ENCODE measurements at places on chromosomes 16 and 17.

DNA sequence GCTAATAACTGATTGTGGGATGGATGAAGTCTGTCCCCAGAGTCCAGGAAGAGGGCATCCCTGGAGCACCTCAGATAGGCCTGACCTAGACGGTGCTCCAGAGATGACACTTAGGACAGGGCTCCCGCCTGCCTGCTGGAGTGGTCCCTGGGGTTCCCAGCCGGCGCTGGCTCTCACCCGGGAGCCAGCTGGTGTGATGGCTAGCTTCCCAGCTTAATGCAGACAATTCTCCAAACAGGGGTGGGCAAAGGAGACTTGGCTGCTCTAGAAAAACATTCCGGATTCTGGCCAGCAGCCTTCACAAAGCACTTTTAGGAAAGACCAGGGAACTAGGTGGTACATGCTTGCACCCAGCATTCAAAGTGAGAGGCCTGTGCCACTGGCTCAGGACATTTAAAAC is 18.6 kb downstream of the ACE start:
- peak; percentile 76 for DNase-seq

DNA sequence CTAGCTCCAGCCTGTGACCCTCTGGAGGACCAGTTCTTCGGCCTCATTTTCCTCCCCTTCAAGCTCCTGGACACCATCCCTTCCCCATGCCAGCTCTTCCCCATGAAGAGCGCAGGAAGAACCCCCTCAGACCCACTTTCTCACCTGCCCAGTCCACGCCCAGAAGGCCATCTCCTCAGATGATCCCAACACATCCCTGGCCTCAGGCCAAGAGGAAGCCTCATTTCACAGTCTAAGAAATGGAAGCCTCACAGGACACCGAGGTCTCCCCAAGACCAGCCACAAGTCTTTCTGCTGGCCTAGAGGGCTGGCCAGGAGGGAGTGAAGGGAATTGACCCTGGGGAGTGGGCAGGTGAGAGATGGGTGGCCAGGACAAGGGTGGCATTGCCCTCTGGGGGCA is 8.0 kb downstream of the SPATA32 start:
- DNase-seq: no peak

- no peak for DNase-seq
Observed at GRCh38 chr16:30112197-30113030, 923 bp downstream of the GDPD3 start.

GRCh38 chr17:57569853-57570252 is 175.2 kb downstream of the CCDC182 start:
- no peak for DNase-seq

- peak; percentile 69 for DNase-seq
Observed at GRCh38 chr16:69089091-69089910, 16.2 kb upstream of the HAS3 start.

- no peak for DNase-seq
Observed at GRCh38 chr16:52257534-52257933, 289.4 kb downstream of the TOX3 start.

DNA sequence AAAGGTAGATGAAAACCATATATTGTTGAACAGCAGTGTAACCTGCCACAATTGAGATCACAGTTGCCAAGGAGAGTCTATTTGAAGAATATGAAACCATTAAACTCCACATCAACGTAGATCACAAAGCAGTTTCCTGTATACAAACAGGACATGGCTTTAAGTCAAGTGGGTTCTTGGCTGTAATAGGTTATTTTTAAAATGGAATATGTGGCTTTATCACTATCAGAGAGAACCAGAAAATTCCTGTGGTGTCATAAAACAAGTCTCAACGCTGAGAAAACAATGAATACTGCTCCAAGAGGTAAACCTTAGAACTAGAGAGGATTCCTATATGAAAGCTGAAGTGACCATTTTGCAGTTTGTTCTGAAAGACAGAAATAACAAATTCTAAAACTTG is 999.7 kb downstream of the CDH11 start:
- DNase-seq: no peak

DNA sequence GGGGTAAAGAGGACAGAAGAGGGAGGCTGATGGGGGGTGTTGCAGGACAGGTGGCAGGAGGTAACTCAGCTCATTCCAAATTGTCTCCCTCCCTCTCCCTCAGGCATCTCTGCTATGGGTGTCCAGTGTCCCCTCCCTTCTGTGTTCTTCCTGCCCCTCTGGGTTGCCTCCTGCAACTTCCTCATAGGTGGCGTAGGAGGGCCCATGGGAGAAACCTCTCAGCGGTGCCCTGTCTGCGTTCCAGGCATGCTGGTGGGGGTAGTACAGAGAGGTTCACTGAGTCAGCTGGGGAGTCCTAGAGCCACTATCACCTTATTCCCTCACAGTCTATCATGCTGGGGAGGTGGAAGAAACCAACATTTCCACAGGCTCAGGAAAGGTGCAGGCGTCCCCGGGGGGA is 14.7 kb upstream of the ODF4 start:
- no peak for DNase-seq

DNA sequence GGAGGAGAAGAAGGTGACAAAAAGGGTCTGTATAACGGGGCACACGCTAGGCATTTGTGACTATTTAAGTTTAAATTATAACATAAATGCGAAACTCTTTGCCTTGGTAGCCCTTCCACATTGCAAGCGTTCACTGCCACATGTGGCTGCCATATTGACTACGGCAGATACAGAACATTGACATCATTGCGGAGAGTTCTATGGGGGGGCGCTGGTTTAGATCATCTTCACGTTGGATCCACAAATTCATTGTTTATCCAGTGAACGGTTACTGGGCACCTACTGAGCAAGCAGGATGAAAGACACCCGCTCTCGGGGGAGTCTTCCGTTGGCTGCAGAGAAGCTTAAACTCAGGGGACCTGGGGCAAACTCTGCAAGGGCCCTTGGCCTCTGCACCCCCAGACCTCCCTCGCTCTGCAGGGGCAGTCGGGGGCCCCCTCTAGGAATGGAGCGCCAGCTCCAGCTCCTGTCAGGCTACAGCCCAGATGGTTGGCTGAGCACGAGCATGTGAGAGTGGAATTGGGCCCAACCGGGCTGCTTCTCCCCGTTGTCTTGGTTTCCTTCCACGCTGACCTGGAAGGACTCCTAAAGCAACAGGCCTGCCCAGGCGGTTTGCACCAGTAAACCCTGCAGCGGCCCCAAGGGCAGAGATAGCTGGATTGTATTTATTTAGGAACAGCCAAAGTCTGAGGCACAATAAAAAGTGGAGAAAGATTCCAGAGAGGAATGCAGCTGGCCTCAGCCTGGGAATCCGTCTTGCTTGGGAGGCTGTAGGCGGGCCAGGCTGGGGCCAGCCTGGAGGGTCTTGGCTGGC is 172.2 kb downstream of the SEC14L1 start:
- no peak for DNase-seq

- no peak for DNase-seq
Observed at GRCh38 chr17:73561111-73561510, 83.1 kb downstream of the SDK2 start.

DNA sequence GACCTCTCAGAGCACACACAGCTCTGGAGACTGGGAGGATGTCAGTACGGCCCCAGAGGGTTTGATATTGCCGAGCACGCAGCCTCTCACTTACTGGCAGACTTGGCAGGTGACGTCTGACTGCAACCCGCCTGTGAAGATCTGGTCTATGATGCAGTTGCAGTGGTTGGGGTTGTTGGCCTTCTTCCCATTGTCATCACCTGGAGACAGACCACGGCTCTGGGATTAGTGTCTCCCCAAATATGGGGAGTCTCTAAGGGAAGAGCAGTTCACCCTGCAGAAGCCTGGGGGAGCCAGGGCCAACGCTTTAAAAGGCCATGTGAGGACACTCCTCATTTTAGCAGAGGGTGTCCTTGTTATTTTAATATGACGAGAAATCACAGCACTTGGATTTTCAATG is 30.1 kb downstream of the USP22 start:
- no peak for DNase-seq

DNA sequence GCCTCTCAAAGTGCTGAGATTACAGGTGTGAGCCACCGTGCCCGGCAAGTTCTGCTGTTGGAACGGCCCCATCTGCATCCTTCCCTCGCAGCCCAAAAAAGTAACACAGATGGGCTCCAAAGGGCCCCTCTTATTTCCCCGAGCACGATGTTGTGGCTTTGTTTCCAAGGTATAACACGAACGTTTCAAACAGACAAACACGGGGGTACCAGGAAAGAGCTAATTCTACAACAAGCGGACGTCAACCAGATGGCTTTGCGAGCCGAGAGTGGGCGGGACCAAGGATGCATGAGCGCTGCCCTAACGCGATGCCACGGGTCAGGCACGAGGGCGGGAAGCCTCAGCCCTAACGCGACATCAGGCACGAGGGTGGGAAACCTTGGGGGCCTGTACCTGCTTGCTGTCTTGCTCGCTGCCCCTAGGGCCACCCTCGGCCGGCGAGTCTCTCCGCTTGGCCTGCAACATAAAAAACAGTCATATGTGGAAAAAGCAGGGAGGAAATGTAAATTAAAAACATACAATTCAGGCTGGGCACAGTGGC is 24.2 kb downstream of the UNKL start:
- no peak for DNase-seq

DNA sequence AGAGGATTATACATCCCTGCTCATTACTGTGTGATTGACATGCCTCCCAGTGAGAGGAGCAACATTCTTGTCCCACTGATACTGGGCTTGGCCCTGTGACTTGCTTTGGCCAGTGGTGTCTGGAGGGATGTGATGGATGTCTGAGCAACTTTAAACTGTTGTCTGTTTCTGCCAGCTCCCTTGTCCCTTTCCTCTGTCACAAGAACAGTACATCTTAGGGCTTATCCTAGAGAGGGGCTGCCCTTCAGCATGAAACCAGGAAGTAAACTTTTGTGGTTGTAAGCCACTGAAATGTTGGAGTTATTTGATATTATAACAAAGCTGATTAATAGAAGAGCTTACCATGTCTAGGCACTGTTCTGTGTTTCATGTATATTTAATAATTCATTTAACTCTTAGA is 82.9 kb upstream of the GPRC5B start:
- no peak for DNase-seq

- no peak for DNase-seq
Observed at GRCh38 chr16:86653285-86654006, 75.1 kb downstream of the FOXL1 start.

DNA sequence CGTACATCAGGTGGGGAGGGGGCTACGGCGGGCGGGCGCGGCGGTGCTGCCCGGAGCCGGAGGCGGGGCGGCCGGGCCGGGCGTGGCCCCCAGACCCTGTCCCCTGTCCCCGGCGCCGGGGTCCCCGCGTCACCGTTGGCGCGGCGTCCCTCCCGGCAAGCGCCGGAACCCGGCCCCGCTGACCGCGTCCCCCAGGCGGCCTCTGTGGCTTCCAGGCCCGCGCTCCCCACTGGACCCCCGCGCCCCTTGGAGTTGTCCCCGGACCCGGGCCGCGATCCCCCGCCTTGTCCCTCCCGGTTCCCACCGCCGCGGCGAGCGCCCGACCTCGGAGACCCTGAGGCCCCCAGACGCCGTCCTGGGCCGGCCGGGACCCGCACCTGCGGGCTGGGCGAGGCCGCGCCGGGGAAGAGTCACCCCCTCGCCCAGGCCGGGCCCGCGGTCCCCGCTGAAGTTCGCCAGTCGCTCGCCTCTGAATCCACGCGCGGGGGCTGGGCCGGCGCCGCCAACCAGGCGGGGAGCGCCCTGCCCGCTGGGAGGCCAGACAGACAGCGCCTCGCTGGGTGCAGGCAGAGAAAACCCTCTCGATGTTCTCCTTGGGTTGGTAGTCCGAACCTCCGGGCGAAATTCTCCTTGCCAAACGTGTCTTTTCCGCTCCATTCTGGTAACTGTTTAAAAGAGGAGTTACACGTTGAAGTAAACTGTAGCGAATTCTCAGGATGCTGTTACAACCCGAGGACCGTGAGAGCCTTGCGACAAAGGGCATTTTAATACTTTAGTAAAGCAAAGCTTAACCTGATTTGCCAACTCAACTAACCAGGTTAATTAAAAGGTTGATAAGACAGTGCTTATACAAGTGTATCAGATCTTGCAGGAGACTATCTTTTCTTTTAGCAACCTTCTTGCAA is 761 bp downstream of the GAN start:
- DNase-seq: no peak

DNA sequence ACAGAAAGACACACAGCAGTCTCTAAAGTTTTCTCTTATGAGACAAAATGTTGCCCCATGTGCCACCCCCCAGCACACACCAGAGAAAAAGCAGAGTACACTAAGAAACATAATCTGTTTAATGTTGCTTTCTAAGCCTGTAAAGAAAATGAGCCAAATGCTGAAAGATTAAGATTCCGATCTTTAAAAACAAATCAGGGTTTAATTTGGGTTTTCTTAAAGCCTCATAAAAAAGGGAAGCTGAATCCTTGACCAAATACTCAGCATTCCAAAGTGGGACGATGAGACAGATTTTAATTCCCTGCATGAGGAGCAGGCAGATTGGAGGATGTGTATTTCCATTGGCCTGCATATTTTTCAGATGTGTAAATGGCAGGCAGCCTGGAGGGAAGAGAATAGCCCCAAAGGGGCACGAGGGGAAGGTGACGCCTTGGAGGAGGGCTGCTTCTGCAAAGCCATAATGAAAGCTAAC is 118.4 kb downstream of the COPRS start:
- no peak for DNase-seq

- DNase-seq: no peak
Observed at GRCh38 chr17:58204796-58205195, 12.3 kb downstream of the EPX start.

GRCh38 chr16:74740795-74741304 is 33.8 kb downstream of the FA2H start:
- no peak for DNase-seq

GRCh38 chr17:81582749-81583148 is 30.6 kb upstream of the FAAP100 start:
- DNase-seq: no peak

DNA sequence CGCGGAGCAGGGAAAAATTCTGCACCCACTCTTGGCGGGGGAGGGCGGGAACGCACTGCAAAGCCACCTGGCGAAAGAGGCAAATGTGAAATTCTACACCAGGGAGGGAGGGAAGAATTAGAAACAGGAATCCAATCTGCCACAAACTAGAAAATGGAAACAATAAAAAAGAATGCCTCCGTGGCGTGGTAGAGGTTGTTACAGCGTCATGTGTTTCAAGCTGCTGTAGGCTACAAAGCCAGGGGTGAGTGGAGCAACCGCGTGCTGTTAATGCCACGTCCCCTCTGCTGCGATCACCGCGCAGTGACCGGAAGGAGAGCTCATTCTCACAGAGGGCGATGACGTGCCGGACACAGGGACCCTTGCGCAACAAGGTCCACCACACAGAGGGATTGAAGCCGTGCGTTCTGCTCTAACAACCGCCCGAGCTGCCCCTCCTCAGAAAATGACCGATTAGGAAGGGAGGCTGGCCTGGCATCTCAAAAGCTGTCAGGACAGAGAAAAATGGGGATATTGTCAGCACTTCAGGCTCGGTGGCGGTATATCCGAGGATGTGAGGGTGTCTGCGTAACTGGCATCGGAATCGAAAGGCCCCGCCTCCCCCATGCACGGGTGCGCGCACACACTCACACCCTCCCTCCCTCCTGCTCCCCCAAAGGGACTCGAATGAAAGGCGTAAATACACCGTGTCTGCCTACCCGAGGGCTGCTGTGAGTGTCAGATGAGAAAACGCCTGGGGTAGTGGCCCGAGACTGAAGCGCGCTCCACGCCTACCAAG is 70.8 kb upstream of the TNRC6C start:
- DNase-seq: peak; percentile 44

GRCh38 chr17:21419299-21420239 is 43.4 kb downstream of the KCNJ12 start:
- DNase-seq: no peak

GRCh38 chr17:81400154-81400977 is 5.1 kb downstream of the BAHCC1 start:
- DNase-seq: no peak

- DNase-seq: no peak
Observed at GRCh38 chr17:49512296-49513043, 17.4 kb downstream of the NGFR start.

GRCh38 chr16:65200857-65201256 is 79.0 kb upstream of the CDH11 start:
- no peak for DNase-seq

All from NCI-H1092 (cell line).